ENCODE measurements at places on chromosomes 13 and 19.

GRCh38 chr13:110265682-110266430, 41.1 kb downstream of the COL4A1 start:
- no peak for DNase-seq

GRCh38 chr19:5152013-5152763, 183.3 kb downstream of the KDM4B start:
- no peak for DNase-seq

- no peak for DNase-seq
Observed at GRCh38 chr13:95484052-95484451, 68.5 kb upstream of the CLDN10 start.

- DNase-seq: no peak
Observed at GRCh38 chr19:1247748-1248138, 640 bp upstream of the MIDN start.
